CD4-positive, alpha-beta T cell (primary cell): ENCODE measurements at places on chromosomes 5 and 9.

DNA sequence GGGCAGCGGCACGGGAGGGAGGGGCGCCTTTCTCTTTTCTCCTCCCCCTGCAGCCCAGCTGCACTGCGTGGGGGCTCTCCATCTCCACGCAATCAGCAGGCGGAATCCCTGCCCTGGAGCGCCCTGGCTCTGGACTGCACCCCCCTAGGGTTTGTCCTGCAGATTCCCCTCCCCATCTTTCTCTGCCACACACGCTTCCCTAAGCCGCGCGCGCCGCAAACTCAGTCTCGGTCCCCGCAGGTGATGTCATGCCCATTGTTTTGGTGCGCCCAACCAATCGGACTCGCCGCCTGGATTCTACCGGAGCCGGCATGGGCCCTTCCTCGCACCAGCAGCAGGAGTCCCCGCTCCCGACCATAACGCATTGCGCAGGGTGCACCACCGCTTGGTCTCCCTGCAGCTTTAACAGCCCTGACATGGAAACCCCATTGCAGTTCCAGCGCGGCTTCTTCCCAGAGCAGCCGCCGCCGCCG, at the start of gene KCNN2:
TSS of gene KCNN2 (plus strand) at position 347 of the 473 bp plus-strand sequence. CDS start at position 417, 70 bp downstream.
- no peak for DNase-seq

DNA sequence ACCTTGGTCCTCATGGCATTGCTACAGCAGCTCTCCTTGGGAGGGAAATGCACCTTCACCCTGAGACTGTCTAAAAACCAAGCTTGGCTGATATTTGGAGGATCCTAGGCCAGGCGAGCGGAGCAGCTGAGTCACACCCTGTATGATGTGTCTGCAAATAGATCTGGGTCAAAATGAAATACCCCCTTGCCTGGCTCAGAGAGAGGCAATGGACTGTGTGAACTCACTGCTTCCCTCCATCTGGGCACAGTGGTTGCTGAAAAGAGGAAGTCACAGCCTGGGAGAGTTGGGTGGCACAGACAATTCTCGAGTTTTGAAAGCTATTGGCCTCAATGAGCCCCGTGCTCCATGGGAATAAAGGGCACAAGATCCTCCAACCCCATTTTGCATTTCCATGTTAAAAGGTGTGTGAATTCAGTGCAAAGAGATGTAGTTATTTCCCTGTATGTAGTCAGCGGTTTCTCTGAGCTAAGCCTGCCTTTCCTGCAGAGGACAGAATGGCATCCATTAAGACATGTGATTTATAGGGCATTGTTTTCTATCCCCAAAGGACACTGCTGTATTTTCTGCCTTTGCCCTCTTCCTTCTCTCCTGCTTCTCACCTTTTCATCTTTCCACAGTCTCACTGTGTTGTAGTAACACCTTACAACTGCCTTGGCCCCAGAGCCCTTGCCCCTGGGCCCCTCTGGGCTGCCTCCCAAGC, 177.2 kb downstream of the GADD45G start:
- peak; percentile 42 for DNase-seq

- DNase-seq: no peak
Measured at GRCh38 chr9:24552526-24553182, 7.0 kb upstream of the IZUMO3 start.

DNA sequence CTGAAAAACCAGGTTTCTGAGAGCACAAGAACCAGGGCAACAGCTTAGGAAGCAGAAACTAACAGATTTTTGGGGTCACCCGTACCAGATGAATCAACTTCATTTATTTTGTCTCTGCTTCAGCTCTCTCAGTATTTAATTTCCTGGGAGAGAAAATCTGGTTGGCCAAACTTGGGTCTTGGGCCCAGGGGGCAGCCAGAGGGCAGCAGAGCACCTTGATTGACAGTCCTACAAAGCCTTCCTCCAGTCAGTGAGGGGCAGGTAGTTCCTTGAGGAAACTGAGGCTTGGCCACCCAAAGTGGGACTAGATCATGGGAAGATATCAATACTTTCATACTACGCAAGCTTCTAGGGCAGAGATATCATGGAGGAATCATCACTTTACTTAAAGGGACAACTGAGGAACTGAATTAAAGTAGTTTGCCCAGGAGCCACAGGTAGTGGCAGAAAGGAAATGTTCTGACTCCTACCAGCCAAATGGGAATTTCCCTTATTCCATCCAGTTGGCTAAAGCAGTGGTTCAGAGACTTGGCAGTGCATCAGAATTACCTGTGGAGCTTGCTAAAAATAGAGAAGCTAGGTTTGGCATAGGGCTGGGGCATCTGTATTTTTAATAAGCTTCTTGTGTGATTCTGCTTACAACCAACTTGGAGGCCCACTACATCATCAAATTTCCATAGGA, 21.5 kb upstream of the ARHGAP26 start:
- DNase-seq: peak; percentile 74

DNA sequence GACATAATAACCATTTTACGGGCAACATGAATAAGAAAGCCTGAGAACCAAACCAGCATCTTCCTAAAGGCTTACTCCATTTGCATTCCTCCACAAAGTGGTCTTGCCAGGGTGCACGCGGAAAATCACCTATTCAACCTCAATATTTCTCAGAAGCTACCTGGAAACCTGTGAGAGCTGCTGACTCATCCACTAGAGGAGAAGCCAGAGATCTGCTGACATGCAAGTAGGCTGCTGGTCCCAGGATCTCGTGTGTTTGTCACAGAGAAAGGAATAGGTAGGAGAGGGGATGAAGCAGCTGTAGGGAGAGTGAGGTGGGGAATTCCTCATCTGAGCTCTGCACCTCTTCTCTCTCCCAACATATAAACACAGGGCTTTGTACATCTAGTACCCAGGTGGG, 138.1 kb downstream of the ADAMTS12 start:
- DNase-seq: no peak

DNA sequence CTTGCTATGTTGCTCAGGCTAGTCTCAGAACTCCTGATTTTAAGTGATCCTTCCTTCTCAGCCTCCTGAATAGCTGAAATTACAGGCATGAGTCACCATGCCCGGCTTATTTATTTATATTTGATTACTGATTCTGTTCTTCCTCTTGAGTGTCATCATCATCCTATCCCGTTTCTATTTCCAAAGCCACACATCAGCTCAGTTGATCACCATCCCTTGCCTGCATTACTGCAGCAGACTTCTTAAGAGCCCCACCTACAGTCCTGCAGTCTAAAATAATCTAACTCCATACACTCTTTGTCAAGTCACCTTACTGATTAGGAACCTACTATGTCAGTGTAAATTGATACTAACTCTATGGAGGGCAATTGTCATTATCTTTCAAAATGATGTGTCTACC, 138.9 kb upstream of the RAI14 start:
- DNase-seq: no peak

DNA sequence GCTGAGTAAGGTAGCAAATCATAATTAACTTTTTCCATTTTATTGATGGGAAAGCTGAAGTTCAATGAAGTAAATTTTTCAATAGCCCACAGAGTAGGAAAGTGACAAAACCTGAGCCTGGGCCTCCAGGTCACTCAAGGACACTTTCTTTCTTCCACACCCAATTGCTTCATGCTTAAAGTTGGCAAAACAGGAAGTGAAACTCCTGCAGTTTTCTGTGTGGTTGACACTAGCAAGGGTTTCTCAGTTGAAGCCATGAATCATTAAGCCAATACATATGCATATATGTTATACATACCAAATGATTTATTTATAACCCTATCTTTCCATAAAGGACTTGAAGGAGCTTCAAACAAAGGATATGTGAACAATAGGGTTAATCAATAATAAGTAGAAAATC, 13.9 kb downstream of the TLR4 start:
- DNase-seq: peak; percentile 66

DNA sequence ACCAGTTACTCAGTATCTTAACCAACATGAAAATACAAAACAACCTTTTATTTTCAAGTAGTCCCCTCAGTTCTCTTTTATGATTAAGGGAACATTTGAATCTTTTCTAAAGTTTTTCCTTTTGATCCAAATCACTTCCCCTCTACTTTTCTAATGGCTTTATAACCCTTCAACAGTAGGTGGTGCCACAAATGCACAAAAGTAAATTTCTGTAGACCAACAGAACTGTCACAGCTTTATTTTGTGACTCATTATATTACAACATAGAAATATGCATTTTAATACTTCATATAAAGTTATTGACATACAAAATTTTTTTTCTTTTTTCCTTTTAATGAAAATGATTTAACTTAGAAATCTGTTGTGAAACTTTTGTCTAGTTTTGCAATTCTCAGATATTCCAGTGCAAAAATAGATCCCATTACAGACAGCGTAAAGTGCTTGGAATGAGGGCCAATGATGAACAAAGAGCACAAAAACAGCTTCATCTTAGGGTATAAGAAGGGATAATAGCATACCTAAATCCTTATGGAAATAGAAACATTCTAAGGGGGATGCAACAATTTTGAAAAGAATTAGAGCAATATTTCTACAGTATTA, 17.0 kb downstream of the NIPSNAP3B start:
- no peak for DNase-seq

DNA sequence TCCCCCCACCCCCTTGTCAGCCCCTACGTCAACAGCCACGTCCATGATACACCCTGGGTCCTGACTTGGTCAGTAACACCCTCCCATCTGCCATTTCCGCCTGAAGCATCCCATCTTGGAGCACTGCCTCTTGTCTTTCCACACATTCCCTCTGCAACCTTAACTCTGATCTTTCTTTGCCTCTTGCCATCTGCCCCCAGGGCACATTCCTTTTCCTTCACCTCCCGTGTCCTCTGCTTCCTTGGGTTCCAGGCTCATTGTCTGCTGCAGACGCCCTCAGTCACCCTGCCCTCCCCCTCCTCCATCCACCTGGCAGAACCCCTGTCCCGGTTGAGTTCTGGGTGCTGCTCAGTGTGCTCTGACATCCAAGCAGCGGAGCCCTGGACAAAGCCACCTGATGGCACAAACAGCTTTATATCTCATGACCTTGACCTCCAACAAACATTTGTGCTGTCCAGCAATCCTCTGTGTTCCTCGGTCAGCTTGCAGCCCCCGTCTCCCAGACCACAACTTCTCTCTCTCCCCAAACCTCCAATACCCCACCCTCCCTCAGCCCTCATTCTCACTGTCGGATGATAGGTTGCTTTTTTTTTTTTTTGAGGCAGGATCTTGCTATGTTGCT, 97.7 kb upstream of the IER5L start:
- DNase-seq: no peak
